Endothelial cell of umbilical vein (primary cell): ENCODE measurements at places on chromosomes 11 and 22. TPM values are rescaled to one million over a fixed set of nuclear protein-coding genes. Genes with fewer than 3 reads are reported as not detected.

Gene FLRT1
- not detected in 2 replicates for total RNA-seq

- no peak for DNase-seq
- no peaks in the 10 kb centered on the region for H3K36me3 ChIP-seq
- no peaks in the 10 kb centered on the region for H3K4me1 ChIP-seq
- H3K4me3 ChIP-seq: no peak overlapping the region
Measured at GRCh38 chr11:2525166-2525861, 80.5 kb downstream of the KCNQ1 start.

DNA sequence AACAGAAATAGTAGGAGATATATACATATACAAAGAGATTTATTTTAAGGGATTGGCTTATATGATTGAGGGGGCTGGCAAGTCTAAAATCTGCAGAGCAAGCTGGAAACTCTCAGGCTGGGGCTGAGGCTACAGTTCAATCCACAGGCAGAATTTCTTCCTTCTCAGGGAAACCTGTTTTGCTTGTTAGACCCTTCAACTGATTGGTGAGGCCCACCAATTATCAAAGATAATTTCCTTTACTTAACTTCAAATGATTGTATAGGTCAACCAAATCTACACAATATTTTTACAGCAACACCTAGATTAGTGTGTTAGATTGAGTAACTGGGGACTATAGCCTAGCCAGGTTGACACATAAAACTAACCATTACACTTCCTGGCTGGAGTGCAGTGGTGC is 4.7 kb upstream of the PLEKHB1 start:
- H3K4me1 ChIP-seq: no peaks in the 10 kb centered on the region
- peaks cover 15% of the 10 kb centered on the region for H3K27me3 ChIP-seq
- no peak overlapping the region for H3K4me3 ChIP-seq
- no peak overlapping the region for H3K27ac ChIP-seq
- H3K36me3 ChIP-seq: no peaks in the 10 kb centered on the region

Gene OR56A5
- total RNA-seq: not detected in 2 replicates
